Pancreas (tissue), 10 donors: ENCODE measurements at places on chromosomes 12 and 14.
A peak's percentile ranks its signal among the peaks of the same experiment; 100 is the strongest.

DNA sequence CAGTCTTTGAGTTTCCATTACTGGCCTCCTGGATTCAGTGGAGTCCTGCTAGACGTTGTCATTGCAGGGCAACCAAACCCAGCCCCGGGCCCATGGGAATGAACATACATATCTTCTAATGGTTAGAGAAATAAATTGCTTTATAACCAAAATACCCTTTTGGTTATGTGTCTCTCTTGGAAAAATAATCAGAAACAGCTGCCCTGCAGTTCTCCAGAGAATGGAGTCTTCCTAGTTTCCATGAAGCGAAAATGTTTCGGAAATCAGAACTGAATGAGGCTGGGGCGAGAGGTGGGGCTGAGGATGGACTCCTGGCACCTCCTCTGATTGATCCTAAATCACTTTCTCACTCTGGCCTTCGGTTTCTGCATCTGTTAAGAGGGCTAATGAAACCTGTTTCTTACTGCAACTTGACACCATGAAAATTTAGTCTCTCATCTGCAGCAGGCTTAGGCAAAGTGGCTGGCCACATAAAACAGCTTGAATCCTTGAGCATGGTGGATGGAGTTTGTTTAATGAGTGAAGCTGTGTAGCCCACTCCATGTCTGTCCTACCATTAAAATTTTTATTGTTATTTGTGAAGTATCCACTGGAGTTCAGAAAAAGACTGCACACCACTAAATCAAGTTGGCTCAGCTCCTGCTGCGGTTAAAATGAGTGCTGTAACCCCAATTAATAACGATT is 198.9 kb downstream of the CACNA1C start:
- DNase-seq: no peak

DNA sequence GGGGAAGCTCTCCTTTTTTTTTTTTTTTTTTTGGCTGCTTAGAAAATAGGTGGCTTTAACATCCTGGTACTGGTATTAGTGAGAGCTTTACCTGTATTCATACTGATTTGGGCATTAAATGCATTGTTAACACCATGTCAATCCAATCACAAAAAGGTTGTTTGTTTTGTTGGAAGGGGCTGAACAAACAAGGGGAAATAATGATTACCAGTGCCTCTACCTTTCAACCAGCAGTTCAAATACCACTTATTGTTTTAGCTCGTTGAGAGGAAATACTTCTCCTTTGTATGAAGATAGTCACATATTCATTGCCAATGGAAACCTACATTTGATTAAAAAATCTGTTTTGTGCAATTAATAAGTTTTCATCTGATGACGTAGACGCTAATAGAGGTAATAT is 72.9 kb downstream of the MIPOL1 start:
- no peak for DNase-seq

GRCh38 chr12:72261885-72262284 is 10.3 kb upstream of the TRHDE start:
- no peak for DNase-seq

GRCh38 chr12:82858534-82858917 is 171.8 kb downstream of the TMTC2 start:
- DNase-seq: no peak

DNA sequence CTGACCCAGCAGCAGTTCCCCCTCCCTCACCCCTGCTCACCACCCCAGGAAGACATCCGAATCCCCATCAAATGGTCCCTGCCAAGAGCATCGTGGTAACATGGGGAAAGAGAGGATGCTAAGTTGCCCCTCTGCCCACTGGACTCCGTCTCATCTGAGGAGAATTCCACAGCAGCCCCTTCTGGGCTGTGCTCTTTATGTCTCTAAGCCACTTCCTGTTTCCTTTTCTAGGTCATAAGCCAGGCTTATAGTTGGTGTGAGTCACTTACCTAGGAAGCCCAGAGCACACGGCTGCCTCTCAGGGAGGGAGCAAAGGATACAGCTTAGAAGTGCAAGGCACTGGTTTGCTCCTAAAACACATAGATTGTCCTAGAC is 76.0 kb downstream of the VCPKMT start:
- DNase-seq: no peak

- DNase-seq: no peak
These were observed 24.3 kb downstream of the HIF1A start for GRCh38 chr14:61719344-61720293.

DNA sequence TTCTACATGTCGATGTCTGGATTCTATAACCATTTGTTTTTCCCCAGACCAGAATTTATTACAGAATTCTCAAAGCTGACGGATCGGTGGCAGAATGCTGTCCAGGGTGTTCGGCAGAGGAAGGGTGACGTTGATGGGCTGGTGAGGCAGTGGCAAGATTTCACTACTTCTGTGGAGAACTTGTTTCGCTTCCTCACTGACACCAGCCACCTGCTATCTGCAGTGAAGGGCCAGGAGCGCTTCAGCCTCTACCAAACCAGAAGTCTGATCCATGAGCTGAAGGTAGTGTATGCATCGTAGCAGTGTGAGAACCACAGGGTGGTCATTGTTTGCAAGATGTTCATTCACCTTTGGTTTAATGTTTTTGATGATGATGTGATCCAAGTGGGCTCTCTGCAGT is 124.0 kb downstream of the ESR2 start:
- DNase-seq: no peak

DNA sequence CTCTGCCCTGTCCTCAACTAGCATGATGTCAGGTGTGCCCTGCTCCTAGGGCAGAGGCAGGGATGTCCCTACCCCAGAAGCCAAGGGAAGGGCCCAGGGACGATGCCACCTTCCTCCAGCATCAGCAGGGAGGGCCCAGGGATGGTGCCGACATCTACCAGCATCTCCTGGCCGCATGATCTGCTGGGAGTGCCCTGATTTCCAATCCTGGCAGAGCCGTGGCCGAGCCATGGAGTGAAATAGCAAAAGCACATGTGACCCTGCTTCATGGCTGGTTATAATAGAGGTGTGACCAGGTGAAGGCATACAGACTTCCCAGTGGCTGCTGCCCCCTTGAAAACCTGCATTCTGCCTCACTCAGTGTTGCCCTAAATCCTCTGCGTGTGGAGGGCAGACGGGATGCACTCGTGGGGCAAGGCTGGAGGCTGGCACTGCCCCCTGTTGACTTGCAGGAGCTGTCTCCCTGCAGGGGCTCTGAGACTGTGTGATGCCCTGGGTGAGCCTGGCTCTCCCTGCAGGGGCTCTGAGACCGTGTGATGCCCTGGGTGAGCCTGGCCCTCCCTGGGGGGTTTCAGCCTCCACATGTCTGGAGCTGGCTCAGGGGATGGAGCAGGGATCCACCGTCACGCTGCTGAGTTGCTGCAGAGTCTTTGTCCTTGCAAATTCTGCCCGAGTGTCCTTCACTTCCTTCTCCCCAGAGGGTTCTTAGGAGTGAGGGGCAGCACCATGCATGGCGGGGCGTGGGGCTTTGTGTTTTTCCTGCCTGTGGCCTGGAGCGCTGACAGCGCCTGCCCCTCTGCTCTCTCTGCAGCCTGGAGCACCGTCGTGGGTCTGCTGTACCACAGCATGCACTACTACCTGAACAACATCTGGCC is 51.7 kb downstream of the ADGRD1 start:
- no peak for DNase-seq

DNA sequence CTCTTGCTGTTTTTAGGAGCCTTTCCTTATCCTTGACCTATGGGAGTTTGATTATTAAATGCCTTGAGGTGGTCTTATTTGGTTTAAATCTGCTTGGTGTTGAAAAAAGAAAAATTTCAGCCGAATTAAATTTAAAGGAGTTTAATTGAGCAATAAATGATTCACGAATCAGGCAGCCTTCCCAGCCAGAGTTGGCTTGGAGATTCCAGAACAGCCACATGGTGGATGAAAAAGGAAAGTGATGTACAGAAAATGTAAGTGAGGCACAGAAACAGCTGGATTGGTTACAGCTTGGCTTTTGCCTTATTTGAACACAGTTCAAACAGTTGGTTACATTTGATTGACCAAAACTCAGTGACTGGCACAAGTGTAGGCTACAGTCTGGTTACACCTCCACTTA is 69.7 kb downstream of the WASHC3 start:
- DNase-seq: no peak

- no peak for DNase-seq
These were observed 57.1 kb downstream of the ANO4 start for GRCh38 chr12:100851637-100852036.

DNA sequence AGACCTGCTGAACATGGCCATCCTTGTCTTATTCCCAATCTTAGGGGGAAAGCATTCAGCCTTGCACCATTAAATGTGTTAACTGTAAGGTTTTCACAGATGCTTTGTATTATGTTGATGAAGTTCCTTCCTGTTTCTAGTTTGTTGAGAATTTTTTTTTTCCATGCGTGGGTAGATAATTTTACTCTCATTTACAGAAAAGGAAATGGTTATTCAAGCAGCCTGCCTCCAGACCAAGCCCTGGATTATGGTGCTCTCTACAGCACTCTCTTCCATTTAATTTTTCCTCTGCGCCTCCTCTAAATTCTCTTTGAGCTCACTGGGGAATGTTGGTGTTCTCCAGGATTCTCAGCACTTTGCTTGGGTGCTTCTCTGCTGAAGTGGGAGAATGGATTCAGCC is 179.3 kb upstream of the PZP start:
- no peak for DNase-seq

DNA sequence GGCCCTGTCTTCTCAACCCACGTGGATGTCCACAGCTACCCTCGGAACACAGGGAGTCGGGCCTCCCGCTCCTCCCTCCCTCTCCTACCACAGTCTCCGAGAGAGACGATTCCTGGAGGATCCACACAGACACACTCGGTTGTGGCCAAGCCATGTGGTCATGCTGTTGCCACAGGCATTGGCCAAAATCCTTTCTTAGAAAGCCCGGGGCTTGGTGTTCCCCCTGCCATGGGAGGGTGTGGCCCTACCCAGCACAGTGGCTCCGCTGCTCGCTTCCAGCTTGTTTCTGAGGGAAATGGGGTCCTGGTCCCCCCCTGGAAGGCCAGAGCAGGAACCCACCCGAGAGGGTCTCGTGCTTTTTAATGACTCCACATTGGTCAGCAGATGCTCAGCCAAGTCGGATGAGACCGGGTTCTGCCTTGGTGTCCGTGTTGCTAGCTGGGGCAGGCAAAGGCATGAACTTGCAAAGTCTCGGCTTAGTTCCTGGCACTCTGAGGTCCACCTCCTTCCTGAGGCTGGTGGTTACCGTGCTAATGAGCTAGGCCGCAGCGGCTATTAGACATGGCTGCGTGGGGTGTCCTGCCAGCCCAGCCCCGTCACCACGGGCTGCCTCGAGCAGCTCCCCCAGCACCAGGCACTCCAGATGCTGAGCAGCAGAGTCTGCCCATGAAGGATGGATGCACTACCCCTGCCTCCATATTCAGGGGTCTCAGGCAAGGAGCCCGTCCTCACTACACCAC is 46.8 kb upstream of the MEG3 start:
- no peak for DNase-seq

DNA sequence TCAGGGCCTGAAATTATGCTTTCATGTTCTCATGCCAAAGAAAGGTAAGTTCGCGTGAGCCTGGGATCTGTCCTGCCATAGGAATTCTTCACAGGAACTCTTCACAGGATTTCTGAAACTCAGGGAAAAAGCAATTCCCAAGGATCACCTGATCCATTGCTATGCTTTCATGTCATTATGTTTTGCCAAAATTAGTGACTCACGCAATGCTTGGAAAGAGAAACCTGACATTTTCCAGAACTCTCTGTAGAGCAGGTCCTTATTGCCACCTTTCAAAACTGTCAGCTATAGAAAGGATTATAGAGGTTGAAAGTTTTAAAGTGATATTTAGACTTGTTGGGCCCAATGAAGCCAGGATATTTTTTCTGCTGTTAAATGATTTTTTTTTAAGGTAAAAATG is 6.3 kb upstream of the KCNJ8 start:
- DNase-seq: no peak

GRCh38 chr12:50081096-50081808 is 3.9 kb upstream of the SMARCD1 start:
- no peak for DNase-seq

- DNase-seq: no peak
These were observed 332.9 kb downstream of the TMEM132D start for GRCh38 chr12:129570796-129571400.

- no peak for DNase-seq
These were observed 164.1 kb upstream of the CDKN3 start for GRCh38 chr14:54232735-54233134.

DNA sequence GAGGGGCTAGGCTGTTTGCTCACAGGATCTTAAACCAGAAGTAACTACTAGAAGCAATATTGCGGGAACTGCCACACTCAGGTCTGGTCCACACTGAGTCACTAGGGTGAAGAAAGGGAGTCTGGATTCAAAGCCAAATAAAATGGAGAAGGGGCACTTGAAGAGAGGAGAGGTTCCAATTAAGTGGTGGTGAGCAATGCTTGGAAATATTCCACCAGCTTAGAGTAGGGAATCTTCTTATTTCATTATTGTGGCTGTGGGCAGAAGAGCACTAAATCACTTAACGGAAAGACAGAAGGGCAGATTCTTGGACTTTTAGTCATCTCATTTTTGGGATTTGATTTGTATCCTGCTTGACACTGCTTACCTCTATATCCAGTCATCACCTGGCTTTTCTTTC is 48.6 kb upstream of the PPP1R12A start:
- no peak for DNase-seq

- DNase-seq: peak; percentile 89
These were observed 20.5 kb downstream of the CBX5 start for GRCh38 chr12:54259194-54260011.

GRCh38 chr12:116400636-116401372 is 123.3 kb upstream of the MED13L start:
- no peak for DNase-seq

DNA sequence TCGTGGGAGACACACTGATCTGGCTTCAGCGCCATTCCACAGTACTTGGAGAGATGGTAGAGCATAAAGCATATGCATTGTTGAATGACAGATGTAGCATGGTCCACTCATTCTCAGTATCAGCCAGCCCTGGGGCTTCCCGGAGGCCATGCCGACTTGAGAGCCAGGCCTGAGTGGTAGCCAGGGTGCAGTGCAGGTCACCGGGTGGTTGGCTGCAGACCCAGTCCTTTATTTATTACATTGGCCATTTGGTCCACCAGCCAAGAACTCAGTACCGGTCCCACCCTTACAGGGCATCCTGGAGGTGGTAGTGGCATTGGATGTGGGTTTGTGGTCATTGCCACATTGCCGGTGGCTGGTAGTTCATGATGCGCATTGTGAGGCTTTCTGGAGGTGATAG is 121.6 kb upstream of the RTL1 start:
- no peak for DNase-seq

- no peak for DNase-seq
These were observed 114.5 kb upstream of the NCOR2 start for GRCh38 chr12:124681779-124682391.

GRCh38 chr12:101935890-101936746 is 58.7 kb downstream of the DRAM1 start:
- DNase-seq: no peak

GRCh38 chr12:91384806-91385205 is 202.2 kb upstream of the DCN start:
- no peak for DNase-seq

DNA sequence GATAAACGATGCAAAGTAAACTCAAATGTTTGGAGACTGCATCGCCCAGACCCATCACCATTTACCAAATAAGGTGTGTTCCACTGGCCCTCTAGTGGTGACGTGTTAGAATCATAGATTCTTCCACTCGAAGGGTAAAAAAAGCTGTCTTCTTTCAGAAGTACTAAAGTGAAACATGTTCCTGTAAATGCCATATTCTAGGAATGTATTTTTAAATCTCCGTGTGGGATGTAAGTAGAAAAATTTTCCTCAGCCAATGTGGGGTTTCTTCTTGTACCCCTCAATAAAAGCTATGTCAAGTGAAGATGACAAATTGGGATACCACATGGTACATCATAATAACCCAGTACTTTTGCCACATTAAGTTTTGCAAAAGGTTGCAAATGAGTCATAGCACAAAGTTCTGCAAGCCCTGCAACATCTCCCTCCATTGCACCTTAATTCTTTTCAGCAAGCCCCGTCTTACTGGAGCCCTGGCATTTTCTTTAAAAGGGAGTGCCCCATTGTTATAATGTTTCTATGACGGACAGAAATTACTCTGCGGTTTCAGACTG is 100.8 kb downstream of the CCER1 start:
- no peak for DNase-seq
